ENCODE measurements at places on chromosomes 12 and 14.

DNA sequence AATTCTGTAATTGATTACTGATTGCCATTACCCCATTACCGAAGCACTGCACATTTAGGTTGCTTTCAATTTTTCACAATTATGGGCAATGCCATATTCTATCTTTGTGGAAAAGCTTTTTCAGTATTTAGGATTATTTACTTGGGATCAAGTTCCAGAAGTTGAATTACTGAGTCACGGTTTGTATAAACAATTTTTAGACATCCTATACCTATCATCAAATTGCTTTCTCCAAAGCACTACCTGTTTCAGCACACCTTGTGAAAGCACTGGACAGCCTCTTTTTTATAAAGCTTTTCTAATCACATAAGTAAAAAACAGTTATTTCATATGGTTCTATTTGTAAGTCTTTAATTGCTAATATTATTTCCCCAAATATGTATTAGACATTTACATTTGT, 221.5 kb upstream of the CAND1 start:
- DNase-seq = no peak

GRCh38 chr12:124684971-124685688, 117.7 kb upstream of the NCOR2 start:
- no peak for DNase-seq

GRCh38 chr12:121214166-121214777, 4.3 kb downstream of the P2RX4 start:
- DNase-seq = no peak

DNA sequence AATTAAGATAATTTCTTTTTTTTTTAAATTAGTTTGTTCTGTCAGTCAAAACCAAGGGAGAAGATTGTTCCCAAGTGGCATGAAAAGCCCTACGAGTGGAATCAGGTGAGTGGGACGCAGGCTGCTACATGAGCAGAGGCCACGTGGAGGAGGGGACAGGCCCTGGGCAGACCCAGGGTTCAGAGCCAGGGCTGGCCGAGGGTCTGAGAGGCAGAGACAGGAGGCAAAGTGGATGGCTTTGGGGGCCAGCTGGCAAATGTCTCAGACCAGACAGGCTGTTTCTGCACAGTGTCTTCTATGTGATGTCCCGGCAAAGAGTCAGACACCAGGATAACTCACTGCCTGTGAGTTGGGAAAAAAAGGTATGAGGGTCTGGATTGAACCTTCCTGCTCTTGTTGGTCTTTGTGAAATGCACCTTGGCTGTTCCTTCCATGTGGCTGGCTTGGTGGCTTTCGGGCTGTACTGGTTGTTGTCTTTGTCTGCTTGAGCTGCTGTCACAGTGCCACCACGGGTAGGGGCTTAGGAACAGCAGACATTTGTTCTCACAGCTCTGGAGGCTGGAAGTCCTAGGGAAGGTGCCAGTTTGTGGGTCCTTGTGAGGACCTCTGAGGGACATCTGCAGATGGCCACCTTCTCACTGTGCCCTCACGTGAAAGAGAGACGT, 35.8 kb upstream of the ASPG start:
- no peak for DNase-seq

GRCh38 chr12:57745485-57745881, 644 bp downstream of the TSPAN31 start:
- DNase-seq = no peak

DNA sequence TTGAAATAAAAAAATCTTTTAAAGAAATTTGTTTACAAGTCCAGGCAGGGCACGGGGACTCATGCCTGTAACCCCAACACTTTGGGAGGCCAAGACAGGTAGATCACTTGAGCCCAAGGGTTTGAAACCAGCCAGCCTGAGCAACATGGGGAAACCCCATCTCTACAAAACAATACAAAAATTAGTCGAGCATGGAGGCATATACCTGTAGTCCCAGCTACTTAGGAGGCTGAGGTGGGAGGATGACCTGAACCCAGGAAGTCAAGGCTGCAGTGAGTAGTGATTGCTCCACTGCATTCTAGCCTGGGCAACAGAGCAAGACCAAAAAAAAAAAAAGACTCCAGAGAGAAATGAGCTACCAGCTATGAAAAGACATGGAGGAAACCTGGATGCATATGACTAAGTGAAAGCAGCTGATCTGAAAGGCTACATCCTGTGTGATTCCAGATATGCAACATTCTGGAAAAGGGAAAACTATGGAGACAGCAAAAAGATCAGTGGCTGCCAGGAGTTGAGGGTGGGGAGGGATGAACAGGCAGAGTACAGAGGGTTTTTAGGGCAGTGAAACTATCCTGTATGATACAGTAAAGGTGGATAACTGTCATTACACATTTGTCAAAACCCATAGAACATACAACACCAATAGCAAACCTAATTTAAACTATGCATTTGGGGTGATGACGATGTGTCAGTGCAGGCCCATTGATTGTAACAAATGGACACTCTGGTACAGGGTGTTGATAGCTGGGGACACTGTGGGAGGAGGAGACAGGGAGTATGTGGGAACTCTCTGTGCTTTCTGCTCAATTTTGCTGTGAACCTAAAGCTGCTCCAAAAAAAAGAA, 59.9 kb downstream of the PRKAB1 start:
- DNase-seq = no peak

- DNase-seq = no peak
These were observed 974.3 kb downstream of the VRK1 start for GRCh38 chr14:97771340-97772045.

DNA sequence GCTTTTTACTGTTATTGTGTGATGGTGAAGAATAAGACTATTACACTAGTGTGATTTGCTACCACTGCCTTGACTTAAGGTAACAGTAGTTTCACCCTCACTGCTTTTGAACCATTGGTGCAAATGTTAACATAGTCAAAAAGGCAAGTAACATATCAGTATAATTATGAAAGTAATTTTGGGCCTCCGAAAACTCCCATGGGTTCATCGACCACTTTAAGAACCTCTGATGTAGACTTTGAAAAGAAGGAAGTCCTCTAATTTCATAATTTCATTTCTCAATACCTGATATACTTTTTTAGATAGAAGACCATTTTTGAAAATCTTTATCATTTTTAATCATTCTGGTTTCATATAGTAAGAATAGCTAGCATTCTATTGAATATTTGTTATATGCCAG, 57.7 kb downstream of the ETNK1 start:
- DNase-seq = no peak

- DNase-seq = no peak
These were observed 9.2 kb downstream of the ARHGAP9 start for GRCh38 chr12:57470286-57470969.

DNA sequence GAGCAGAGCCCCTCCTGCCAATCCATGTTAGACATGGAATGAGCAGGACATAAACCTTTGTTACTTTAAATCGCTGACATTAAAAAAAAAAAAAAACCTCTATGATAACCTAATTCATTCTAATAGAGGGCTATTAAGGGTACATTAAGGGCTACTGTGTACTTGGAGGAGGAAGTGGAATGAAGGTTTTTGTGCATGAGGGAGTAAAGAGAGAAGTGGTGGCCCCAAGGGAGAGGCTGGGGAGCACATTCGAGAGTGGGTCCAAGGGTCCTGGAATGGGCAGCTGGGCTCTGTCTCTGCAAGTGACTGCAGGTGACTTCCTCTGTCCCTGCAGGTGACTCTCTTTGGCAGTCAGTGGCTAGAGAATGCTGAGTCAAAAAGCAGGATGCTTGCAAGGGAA, 32.1 kb upstream of the PTGDR start:
- DNase-seq = no peak

- DNase-seq = no peak
These were observed 519.1 kb upstream of the SEL1L start for GRCh38 chr14:82052778-82053177.

DNA sequence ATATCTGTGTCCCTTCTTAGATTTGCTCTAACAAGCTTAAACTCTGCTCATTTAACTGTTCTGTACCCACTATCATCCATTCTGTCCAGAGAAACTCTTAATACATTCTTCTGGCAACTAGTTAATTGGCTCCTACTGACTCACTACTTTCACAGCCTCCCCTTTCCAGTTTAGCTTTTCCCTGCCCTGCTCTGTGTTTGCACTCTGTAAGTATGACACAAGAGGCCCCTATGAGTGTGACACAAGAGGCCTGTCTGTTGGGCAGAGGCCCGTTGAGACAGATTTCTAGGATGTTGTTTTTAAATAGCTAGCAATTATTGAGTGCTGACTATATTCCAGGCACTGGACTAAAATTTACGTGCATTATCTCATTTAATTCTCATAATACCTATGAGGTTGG, 246.0 kb upstream of the DAAM1 start:
- no peak for DNase-seq

DNA sequence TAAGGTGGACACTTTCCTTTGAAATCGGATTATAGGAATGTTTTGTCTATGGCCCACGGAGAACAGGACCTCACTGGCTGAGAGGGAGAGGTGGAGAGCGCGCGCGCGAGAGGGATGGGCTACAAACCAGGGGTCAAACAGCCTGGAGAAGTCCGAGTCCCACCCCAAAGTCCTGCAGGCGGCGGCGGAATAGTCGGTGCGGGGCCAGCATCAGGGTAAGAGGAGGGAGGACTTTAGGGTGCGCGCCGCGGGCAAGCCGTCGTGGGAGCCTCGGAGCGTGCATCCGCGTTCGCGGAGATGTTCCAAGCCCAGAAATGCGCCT, 3.3 kb upstream of the HOXC8 start:
- DNase-seq = no peak

GRCh38 chr12:5817246-5817645, 127.8 kb downstream of the ANO2 start:
- no peak for DNase-seq

- no peak for DNase-seq
These were observed 9.8 kb upstream of the CIPC start for GRCh38 chr14:77088219-77088618.

DNA sequence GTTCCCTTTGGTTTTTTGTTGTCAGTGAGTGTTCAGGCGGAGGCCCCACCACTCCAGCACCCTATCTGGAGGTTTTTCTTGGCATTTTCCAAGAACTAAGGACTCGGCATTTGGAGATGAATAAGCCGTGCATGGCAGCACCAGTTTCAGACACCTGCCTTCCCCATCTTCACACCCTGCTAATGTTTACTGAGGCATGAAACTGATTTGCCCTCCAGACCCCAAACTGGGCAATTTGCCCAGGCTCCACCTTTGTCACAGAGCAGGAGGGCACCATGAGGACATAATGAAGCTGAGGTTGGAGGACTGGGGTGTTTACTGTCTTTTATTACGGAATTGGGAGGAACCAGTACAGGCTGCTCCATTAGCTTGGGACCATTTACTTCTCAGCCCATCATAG, 113.4 kb downstream of the LGMN start:
- DNase-seq = no peak

- DNase-seq = no peak
These were observed 52.2 kb upstream of the COCH start for GRCh38 chr14:30822080-30822571.

GRCh38 chr12:82242729-82243128, 115.5 kb downstream of the CCDC59 start:
- no peak for DNase-seq

DNA sequence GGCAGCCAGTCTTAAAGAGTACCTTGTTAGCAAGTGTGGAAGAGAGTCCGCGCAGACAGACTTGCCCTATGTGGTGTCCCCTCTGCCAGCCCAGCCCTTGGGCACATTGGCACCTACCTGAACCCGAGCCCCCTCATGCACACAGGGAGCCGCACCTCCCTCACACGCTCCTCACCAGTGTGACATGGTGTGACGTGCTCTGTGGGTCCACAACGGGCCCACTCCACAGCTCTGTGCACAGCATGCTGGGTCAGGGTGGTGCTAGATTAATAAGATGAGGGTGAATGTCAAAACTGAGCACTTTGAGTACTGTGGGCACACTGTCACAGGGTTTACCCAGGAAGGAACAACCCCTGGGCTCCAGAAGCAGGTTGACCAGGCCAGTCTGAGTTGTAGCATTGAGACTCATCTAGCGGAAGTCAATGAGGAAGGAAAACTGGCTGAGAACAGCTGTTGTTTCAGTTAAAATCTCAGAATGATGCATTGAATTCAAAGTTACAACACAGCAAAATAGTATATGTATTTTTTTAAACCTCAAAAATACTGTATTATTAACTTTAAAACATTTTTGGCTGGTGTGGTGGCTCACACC, 53.4 kb upstream of the AMN start:
- DNase-seq = no peak

DNA sequence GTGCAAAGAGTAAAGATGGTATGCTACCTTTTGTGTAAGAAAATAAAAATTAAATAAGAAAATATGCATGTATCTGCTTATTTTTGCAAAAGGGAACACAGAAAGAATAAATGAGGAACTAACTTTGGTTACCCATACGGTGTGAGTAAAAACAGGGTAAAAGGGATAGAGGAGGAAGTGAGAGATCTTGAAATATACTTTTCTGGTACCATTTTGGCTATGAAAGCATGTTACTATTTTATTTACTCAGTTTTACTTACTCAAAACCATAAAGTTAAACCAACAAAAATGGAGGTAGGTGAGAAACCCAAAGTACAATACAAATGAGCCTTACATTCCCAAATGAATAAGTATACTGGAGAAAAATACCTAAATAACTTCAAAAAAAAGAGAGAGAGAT, 122.0 kb upstream of the EGLN3 start:
- no peak for DNase-seq

DNA sequence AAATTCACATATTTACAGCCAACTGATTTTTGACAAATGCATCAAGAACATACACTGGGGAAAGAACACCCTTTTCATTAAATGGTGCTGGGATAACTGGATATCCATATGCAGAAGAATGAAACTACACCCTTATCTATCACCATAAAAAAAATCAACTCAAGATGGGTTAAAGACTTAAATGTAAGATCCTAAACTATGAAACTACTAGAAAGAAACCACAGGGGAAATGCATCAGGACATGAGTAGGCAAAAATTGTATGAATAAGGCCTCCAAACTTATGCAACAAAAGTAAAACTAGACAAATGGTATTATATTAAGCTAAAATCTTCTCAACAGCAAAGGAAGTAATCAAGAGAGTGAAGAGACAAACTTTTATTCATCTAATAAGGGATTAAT, 242.6 kb downstream of the CPNE8 start:
- no peak for DNase-seq

GRCh38 chr12:86292480-86292879, 36.3 kb upstream of the MGAT4C start:
- DNase-seq = no peak

DNA sequence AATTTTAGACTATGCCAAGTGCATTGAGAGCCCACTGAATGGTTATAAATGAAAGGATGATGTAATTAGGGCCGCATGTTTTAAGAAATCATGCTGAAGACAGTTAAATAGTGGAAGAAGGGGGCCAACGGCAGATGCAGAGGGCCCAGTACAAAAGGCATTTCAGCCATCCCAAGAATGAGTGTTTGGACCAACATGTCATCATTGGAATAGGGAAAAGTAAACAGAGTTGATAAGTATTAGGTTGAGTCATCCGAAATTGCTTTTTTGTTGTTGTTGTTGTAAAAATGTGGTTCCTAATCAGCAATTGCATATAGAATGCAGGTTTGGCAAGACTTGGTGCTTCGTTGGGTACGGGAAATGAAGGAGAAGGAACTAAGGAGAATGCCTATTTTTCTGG, 29.5 kb downstream of the BMP4 start:
- DNase-seq = no peak

GRCh38 chr12:13666806-13667205, 314.6 kb downstream of the GRIN2B start:
- no peak for DNase-seq

Data from femur (tissue), 1 donor.